ENCODE measurements at places on chromosomes 4 and X.
A peak's percentile ranks its signal among the peaks of the same experiment; 100 is the strongest.

- DNase-seq: no peak
Measured at GRCh38 chr4:184267206-184267608, 49.5 kb upstream of the ENPP6 start.

DNA sequence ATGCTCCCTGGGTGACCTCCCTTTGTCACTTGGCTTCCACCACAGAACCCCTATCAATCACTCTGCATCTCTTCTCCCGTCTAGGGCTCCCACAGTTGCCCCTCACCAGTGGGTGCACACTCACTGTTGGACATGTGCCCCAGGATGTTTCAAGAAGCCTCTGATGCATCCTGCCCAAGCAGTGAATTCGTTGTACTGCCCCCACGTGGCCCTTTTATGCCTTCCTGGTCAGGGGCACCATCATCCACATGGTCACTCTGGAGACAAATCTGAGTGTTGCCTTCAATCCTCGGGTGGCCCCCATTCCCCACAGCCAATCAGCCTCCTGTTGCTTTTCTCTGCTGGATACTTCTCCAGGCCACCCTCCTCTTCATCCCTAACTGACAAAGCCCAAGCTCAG lies 12.2 kb downstream of the ITIH6 start:
- DNase-seq: no peak

- DNase-seq: no peak
Measured at GRCh38 chr4:153433754-153434105, 32.4 kb upstream of the TMEM131L start.

GRCh38 chrX:42797651-42798269 lies 19.8 kb upstream of the PPP1R2C start:
- DNase-seq: no peak

- DNase-seq: no peak
Measured at GRCh38 chr4:5052726-5053425, 1.6 kb downstream of the STK32B start.

DNA sequence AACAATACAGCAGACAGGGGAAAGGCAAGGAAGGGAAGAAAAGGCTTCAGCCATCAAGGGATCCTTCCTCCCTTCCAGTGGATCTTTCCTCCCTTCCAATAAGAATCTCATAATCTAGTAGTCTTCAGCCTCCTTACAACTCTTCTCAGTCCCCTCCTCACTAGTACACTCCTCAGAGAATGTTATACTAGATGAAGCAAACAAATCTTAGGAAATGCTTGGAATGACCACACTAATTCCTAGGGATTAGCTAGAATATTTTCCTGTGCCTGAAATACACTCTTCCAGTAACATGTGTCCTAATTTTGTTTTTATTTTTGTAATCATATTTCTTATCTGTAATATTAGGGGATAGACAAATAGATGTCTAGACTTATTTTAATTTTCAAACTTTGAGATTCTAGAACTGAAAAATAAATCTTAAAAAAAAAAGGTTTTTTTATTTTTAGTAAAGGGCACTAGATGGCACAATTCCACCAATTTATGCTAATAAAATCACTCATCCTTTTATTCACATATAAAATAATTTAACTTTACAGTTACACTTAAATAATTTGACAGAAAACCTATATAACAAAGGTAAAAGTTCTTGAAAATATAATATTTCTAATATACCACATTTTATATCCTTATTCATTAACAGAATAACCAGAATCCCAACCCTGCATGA lies 7.0 kb upstream of the STPG2 start:
- no peak for DNase-seq

GRCh38 chrX:50747471-50747900 lies 66.5 kb downstream of the SHROOM4 start:
- no peak for DNase-seq

DNA sequence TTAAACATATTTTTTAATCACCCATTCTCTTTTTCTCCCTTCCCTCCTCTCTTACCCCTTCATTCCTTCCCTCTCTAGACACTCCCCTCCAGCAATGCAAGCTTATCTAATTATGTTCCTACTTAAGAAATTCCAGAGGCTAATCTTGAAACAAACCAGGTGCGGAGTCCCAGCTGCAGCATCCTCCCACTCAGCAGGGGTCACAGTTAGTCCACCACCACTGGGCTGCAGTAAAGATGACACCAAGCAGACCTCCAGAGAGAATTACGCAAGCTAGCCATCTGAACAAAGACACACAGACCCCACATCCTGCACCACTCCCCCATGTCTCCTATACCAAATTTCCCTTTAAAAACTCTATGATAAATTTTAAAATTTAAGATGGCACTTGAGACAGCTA lies 13.9 kb upstream of the SEC24B start:
- DNase-seq: no peak

GRCh38 chr4:306551-306961 lies 1.3 kb upstream of the ZNF732 start:
- no peak for DNase-seq

- no peak for DNase-seq
Measured at GRCh38 chr4:108532738-108533137, 87.6 kb upstream of the RPL34 start.

DNA sequence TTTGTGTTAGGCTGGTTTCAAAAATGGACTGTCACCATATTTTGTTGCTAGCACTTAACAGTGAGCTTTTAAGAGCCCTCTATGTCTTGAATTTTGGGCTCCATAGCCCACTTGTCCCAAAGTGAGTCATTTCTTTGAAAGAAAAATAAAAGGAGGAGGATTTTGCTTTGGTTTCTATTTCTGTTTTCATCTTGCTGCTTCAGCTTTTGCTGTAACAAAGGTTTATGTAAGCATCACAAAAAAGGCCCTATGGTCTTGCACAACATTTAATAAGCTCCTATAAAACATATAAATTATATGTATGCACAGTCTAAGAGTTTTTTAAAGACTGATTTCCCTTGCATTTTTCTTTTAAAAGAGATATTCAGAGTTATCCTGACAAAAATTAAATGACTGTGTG lies 105.2 kb downstream of the PHOX2B start:
- no peak for DNase-seq

DNA sequence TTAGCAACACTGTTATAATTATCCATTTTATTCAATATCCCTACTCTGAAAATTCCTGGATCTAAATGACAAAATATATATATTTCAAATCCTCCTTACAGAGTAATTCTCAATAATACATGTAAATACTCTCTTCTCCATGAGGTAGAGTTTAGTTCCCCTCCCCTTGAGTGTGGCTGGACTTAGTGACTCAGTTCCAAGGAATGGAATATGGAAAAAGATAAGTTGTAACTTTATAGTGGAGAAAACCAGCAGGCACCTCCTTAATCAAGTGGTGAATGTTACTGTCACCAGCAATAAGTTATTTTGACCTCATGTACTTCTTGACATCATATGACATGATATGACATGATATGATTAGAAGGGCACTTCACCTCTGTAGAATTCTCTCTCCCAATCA lies 302.0 kb downstream of the RAB28 start:
- DNase-seq: no peak

GRCh38 chr4:159283696-159284095 lies 180.8 kb downstream of the RAPGEF2 start:
- DNase-seq: no peak

- DNase-seq: no peak
Measured at GRCh38 chr4:72671980-72672379, 103.0 kb upstream of the ADAMTS3 start.

DNA sequence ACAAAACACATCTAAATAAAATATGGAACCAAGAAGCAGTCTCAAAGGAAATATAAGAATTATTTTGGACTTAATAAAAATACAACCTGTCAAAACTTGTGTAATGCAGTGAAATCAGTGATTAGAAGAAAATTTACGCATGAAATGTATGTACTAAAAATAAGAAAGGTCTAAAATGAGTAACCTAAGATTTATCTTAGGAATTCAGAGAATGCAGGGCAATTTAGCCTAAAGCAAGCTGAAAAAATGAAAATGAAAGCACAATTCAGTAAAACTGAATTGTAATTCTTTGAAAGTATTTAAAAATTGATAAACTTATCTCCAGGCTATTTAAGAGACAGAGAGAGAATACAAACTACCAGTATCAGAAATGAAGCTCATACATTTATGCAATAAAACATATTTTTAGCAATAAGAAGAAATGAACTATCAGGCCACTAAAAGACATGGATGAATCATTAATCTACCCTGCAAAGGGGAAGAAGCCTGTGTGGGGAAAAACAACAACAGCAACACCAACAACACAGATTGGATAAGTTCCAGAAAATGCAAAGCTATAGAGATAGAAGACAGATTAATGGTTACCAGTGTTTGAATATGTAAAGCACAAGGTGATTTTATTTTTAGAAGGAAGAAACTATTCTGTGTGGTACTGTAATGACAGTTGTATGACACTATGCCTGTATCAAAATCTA lies 442.0 kb upstream of the ADGRL3 start:
- no peak for DNase-seq

DNA sequence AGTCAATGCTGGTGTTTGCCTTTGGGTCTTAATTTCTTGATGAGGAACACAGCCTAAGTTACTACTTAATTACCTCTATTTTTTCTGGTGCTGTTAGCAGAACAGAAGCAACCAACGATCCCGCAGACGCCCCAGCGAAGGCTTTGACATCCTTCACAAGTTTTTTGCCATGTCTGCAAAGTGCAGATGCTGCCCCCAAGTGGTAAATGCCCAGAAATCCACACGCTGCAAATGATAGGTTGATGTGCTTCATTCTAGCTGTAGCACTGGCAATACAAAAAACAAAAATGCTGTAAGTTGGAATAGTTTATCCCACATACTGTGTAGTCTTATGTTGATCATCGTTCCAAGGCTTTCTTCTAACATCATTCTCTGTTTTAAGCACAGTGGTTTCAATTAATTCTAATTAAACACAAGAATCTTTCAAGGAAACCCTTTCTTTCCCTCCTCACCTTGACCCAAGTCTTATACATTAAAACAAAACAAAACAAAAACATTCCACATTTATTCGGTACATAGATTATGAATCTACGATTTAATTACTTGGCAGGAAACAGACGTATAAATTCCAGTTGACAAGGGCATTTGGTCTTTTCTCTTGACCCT lies 1.2 kb downstream of the PNPLA4 start:
- DNase-seq: peak; percentile 21

GRCh38 chrX:7542587-7543380 lies 300.2 kb upstream of the VCX start:
- no peak for DNase-seq

GRCh38 chr4:77124576-77124975 lies 32.4 kb upstream of the CCNG2 start:
- DNase-seq: no peak

DNA sequence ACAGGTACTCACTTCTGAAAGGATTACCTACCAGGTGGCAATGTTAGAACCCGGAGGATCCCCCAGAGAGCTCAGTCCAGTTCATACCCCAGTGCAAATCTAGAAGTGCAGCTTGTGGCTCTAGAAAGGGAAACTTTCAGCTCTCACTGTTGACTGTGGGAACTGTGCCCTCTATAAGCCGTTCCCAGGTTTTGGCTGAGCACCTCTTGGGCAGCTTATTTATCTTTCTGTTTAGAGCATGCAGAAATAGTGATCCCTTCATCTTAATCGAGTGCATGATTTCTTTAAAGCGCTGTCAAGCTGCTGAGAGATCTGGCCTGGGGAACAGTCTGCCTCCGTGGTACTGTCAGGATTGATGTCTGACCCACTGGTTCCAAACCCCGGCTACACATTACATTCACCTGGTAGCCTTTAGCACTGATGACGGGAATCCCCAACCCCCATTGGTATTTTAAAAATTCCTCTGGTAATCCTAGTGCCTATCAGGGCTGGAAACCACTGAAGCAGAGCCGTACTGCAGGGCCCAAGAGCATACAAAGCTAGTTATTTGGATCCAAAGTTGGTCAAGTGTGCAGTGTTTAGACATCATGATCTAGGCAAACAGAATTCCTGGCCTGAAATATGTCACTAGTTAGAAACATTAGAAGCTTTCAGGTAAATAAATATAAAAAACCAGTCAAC lies 103.2 kb downstream of the KLHL8 start:
- DNase-seq: no peak

DNA sequence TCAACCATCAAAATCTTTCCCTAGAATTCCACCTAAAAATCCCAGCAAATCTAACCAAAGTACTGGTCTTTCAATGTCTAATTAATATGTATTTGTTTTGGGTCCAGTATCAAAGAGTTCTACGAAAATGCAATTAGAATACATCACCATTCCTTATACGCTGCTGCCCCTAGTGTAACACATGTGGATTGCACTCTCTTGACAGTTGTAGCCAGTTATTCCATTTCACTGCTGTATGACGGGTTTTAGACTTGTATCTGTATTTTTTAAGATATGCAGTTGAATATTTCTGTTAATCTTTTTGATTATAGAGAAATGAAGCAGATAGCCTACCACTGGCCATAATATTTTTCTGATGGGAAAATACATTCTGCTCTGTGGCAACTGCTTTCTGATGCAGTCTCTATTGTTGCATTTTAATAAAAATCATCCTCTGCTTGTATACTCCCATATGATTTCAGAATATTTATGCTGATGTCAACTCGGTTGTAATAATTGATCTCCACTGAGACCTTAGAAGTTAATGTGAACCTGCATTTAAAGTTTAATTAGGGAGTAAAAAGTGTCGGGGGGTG lies 17.1 kb upstream of the PAGE2B start:
- DNase-seq: peak; percentile 33

DNA sequence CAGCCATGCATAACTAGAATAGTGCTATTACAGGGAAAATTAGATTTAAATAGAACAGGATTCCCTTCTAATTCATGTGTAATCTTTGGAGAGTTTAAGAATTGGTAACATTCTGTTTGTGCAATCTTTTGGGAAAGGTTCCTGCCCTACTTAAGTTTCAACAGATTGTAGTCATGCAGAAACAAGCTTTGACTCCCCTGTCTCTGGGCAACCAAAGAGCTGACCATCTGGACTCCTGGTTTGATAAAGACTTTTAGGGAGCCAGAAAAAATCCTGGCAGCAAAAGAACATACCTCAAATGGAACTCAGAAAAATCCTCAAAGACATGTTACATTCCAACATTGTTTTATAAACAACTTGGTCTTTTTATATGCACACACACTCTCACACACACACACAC lies 191.1 kb upstream of the NEIL3 start:
- no peak for DNase-seq

DNA sequence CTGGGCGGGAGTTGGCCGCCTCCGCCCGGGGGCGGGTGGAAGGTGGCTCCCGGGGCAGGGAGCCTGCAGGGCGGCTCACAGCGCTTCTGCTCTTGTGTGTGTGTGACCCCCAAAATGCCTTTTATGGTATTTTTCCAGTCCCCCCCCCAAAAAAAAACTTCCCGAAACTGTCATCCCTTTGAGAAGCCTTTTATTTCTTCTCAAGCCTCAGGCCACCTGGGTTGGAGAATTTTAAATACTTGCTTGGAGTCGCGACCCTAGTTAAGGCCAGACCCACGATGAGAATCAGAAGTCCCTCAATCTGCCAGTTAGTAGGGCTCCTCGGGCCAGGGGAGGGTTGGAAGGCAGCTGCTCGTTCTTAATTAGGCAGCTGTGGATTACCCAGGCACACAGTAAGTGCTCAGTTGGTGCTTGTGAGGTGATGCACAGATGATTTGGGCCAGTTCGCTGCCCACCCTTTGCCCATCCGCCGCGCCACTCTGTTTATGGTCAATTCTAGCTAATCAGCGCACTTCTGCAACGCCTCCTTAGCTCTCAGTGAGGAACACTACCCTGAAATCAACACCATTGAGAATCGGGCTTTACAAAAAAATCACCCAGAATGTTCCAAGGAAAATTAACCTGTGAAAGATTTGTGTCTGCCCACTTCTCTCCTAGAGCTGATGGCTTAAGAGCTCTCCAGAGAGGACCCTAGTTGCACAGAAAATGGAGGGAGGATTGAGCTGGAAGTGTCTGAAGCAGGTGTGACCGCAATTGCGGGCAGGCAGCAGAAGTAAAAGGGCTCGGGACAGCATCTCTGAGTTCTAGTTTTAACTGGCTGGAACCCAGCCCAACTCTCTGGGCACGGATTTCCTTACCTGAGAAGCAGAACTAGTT lies 648 bp upstream of the SCD5 start:
- DNase-seq: peak; percentile 3

- no peak for DNase-seq
Measured at GRCh38 chrX:69195810-69196209, 30.6 kb upstream of the PJA1 start.
